ENCODE measurements at places on chromosomes 1 and 21.

- no peak for DNase-seq
Measured at GRCh38 chr1:2347409-2347785, 44.0 kb downstream of the MORN1 start.

DNA sequence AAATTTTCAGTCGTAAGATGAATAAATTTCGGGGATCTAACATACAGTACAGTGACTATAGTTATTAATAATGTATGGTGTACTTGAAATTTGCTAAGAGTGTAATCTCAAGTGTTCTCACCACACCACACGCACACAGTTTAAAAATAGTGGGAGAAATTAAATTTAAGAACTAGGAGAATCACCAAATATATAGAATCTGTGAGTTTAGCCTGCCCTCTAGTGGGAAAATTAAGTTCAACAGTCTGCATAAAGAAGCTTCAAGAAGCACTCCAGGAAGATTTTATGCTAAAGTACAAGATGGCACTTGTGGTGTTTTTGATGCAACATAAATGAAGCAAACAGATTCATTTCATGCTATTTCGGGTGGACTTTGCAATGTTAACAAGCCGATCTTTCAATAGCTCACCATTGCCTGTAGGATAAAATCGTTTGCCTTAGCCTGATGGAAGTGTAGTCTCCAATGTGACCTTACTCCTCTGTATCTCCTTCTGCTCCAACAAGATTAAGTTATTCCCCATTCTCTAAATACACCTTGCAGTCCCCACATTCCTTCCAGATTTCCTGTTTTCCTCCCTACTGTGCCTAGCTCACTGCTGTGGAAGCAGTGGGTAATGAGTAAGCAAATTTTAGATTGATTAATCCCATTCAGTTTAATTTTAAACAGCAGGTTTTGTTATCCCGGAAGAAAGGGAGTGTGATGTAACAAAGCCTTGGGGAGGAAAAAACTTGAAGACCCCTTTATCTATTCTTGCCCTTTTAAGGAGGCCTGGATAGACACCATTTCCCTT lies 8.7 kb upstream of the PIK3C2B start:
- peak; percentile 82 for DNase-seq

GRCh38 chr1:220296981-220297380 lies 24.7 kb upstream of the RAB3GAP2 start:
- DNase-seq, result no peak

DNA sequence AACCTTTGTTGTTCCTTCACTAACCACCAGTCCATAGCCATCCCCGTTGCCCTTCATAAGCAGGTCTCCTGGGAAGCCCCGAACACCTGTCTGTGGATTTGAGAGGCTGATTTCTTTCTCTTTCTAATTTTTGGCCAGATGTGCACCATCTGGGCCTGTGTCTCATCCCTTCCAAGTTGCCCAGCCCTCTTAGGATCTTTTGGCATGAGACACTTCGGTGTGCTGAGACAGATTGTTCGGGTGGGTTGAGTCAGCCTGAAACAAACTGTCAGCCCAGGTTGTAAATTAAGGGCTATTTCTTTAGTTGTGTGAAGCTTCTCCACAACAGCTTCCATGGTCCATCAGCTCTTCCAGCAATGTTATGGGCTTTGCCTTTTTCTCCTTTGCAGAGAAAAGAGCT lies 1.4 kb upstream of the DNAJC11 start:
- no peak for DNase-seq

- DNase-seq, result no peak
Measured at GRCh38 chr1:185512442-185512841, 195.4 kb upstream of the IVNS1ABP start.

- peak; percentile 54 for DNase-seq
Measured at GRCh38 chr1:69914976-69915765, 290.2 kb downstream of the LRRC40 start.

All from NCI-H446 (cell line).